Stimulated activated naive CD4-positive, alpha-beta T cell treated with Interleukin-2 at 50 U/mL for 16 hours (primary cell): ENCODE measurements at places on chromosomes 13 and 19.

DNA sequence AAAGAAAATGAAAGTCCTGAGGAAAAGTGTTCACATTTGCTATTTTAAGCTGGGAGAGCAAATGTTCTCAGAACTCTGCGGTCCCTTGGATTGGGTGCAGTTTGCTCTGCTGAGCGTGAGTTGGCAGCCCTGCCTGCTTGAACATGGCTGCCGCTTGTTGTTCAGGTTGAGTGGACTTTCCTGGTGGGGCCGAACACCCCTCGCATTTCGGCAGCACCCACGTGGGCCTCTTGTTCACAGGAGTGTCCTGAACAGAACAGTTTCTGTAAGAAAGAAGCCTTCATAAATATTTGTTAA, 10.8 kb upstream of the RNF113B start:
- DNase-seq, result no peak

DNA sequence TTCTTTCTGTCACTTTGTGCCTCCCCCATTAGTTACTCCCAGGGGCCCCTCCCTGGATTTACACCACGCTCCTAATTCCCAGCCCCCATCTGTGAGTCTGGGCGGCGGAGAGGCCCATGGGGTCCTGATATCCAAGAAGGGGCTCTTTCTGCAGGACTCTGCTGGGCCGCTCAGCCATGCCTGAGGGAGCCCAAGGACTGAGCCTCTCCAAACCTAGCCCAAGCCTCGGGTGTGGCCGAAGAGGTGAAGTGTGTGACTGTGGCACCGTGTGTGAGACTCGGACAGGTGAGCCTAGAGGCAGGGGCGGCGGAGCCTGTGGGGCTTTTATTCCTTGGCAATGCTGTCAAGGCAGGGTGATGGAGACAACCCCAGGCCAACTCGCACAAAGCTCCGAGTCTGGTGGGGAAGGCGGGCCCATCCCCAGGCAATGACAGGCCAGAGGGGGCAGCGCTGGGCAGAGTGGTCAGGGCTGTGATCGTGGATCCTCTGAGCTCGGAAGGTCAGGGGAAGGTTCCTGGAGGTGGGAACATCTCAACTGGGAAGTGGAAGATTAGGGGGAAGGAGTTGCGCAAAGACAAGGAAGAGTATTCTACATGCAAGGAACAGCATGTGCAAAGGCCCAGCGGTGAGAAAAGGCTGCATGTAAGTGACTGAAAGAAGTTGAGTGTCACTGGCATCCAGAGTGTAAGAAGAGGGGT, 1.6 kb downstream of the PLEKHG2 start:
- no peak for DNase-seq

DNA sequence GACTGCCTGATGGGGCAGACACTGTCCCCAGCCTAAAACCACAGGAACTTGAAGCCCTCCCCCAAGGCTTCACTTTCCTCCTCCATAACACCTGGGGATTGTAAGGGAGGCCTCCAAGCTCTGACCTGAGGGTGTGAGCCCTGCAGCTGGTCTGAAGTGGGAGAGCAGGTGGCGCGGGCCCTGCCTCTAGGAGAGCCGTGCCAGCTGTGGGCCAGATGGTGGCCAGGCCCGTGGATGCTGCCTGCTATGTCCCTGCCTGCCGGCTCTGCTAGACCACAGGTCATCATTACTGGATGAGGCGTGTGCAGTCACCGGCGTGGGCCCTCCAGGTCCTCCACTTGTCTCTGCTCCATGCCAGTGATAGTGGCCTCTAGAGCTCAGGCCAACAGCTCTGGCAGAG, 3.5 kb upstream of the KLHL26 start:
- DNase-seq, result no peak

GRCh38 chr19:36916991-36917390, 859 bp downstream of the ZNF568 start:
- DNase-seq, result no peak

- no peak for DNase-seq
These were observed 583 bp upstream of the BAX start for GRCh38 chr19:48953990-48954594.

DNA sequence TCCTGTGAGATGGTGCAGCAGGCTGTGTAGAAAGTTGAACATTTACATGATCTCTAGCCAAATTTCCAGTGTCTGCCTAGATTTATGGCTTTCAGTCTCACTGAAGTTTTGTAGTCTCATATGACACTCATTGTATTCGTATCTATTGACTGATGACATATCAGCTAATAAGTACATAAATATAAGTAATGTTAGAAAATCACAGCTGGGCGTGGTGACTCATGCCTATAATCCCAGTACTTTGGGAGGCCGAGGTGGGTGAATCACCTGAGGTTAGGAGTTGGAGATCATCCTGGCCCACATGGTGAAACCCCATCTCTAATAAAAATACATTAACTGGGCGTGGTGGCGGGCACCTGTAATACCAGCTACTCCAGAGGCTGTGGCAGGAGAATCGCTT, 54.7 kb upstream of the HTR2A start:
- no peak for DNase-seq

DNA sequence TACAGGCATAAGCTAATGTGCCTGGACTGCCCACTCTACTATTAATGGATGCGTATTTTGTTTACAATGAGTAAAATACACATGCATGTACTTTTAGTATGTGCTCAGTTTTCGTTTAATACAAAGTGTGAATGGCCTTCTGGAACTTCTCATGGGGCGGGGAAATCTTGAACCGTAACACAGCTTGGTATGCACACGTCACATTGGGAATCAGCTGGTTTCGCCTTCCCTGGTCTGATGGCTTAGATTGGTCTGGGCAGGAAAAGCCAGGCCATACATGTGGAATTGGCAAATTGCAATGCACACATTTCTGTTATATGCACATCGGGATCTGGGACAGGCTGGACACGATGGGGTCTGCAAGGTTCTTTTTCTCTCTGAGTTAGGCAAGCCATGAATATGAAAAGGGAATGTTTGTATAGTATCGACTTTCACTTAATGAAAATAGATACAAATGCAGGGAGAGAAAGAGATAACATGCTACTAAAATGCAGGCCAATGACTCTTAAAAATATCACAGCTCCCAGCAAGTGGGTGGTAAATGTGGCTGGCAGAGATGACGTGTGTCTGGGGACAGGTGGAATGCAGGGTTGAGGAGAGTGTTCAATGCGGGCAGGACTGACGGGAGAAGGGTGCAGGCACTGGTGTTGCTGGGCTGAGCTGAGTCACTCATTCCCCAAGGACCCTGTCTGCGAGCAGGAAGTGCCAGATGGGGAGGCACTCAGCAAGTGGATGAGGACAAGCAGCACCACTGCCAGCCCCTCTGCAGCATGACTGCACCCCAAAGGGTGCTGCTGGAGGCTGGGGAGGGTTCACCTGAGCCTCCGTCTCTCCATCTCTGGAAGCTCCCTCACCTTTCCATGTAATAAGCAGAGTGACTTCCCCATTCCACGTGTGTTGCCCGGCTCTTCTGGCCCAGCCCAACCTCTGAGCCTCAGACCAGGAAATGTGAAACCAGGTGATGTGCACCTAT, 204.0 kb upstream of the GPR12 start:
- DNase-seq, result no peak

DNA sequence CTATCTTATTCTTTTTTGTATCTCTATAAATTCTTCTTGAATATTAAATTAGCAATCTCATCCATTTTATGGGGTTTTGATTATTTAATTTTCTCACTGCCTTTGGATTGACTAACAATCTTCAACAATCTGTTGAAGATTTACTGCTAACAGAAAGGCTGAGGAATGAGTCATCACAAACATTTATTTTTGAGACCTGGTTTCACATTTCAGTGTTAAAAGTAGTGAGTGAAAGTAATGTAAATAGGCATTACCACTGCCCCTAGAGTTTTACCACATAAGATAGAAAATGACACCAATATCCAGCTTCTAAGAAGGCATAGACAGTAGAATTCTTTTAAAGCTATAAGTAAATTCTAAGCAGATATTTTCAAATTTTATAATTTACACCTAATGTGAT, 472.8 kb downstream of the OLFM4 start:
- no peak for DNase-seq

GRCh38 chr19:38252941-38253691, 3.1 kb downstream of the PPP1R14A start:
- no peak for DNase-seq

- DNase-seq, result no peak
These were observed 5.3 kb downstream of the FGF21 start for GRCh38 chr19:48760504-48761205.

GRCh38 chr13:96417939-96418685, 328.2 kb downstream of the HS6ST3 start:
- no peak for DNase-seq

DNA sequence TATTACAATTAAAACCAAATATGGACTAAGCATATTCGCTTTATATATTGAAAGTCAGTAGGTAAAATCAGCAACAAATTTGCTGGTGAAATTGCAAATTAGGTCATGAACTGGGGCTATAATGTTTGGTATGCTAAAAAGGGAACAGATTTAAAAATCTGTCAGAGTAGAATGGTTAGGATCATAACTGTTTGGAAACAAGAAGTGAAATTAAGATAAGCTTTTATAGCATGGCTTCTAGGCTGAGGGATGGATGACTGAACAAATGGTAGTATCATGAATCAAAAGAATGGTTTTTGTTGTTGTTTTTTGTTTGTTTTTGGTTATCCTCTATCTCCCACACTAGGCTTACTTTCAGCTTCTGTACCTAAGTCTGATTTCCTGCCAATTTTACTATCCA, 1090.4 kb downstream of the PCDH9 start:
- no peak for DNase-seq

DNA sequence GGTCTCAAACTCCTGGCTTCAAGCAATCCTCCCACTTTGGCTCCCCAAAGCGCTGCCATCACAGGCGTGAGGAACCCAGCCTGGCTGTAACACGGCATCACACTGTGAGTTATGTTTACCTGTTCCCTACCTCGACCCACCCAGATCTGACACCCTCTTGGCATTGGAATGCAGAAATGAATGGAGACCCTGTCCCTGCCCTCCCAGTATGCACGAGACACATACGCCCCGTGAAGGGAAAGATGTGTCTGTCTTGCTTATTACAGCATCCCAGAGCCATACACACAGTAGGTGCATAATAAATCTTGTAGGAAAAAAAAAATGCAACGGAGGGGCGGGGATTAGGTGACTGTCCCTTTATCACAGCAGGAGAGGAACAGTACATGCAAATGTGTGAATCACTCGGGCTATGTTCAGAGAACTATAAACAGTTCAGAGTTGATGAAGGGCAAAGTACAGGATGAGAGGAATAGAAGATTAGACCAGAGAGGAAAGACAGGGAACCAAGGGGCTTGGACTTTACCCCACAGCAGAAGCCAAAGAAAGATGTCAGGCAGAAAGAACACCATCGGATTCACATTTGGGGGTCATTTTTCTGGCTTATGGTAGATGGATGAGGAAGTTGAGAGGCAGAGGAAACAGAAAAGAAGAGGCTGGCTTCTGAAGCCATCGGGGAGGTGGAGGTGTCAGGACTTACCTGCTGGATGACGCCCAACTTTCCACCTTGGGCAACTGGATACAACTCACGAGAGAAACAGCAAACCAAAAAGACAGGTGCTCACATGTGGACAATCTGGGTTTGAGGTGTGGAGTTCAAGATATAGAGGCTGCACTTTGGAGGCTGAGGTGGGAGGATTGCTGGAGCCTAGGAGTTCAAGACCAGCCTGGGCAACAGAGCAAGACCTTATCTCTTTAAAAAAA, 94.3 kb downstream of the INSR start:
- DNase-seq, result no peak

DNA sequence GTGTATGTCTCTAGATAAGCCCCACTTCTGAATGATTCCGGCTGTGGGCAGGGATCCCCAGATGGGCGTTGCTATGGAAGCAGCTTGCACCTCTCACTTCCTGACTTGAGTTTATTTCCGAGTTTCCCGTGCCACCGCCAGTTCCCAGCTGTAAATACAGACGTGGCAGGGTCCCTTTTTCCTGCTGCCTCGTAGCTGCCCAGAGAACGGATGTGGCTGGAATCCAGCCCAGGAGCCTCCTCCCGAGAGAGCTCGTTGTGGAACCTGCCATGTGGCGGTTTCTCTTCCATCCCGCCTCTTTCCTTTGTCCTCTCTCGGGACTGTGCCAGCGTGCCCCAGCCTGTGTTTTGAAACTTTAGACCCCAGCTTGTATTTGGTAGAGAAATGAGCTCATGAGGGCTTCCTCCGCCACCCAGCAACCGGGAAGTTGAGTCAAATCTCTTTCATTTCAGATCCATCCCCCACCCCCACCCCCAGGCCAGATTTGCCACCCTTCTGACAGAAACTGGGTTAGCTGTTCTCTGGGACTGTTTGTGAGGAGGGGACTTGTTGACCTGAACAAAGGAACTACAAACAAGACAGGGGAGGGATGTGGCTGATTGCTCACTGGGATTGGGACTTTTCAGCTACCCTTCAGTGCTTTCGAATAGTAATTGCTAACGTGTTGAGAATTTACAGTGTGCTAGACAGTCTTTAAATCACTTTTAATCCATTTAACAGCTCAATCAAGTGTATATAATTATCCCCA, 96.6 kb downstream of the SIPA1L3 start:
- no peak for DNase-seq

DNA sequence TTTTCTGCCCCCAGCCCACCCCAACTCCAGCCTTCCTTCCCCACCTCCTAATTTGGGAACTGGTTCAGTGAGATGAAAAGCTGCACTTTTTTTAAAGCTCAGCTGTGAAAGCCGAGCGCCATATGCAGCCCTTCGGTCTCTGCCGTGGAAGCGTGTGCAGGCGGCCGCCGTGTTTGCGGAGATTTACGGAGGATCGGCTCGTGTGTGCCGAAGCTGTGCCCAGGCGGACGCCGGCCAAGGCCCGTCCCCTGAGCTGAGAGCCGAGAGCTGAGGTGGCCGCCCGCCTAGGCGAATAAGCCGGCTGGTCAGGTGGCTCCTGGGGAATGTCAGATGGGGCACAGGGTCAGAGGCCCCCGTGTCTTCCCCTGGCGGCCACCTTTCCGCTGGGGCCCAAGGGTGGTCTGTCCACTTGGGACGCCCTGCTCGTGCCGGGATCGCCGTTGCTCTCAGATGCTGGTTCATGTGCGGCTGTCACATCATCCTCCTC, 78.7 kb downstream of the ZNF536 start:
- DNase-seq, result no peak

DNA sequence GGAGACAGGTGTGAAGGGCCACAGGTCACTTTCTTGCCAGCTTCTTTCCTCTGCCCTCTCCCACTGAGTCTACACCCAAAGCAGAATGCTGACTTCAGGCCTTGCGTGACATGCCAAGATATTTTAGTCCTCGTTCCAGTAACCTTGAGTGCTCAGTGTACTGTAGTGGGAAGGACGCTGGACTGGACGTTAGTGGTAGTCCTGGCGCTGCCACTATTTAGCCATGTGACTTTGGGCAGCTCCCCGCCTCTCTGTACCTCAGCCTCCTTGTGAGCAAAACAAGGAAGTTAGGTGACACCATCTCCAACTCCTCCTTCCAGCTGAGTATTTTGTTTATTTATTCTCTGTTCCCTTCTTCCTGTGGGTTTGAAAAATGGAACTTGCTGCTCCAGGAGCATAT, 86.1 kb downstream of the FRY start:
- DNase-seq, result no peak

DNA sequence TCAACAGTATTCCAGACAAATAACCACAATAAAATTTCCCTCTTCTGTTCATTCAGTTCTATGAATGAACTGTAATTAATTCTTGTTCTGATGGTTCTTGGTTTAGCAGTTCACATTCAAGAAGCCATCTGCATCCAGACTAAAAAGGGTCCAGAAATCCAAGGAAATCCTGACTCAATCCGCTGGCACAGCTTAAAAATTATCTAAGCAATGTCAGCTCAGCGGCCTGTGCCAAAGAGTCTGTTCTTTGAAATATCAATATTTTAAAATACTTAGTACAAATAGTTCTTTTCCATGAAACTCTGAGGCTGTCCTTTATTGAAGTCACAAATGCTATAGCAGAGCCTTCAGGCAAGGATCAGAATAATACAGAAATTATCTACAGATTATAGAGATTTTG, 57.2 kb downstream of the DHRS12 start:
- DNase-seq, result no peak
